ENCODE measurements at places on chromosomes 1 and 21.

DNA sequence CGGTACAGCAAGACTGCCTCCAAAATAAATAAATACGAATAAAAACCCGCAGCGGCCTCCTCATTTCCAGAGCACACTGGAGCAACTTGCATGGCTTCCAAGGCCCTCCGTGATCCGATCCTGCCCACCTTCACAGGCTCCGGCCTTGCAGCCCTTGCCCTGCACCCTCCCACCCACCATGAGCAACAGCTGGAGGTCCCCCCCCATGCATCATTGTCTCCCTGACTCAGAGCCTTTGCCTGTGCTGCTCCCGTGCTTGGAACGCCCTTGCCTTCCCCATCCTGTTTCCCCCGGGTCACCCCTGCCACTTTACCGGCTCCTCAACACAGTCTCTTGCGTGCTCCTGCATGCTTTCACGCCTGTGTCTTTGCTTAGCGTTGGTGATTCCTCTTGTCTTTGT lies 71.0 kb upstream of the ANGPTL1 start:
- DNase-seq, result no peak

DNA sequence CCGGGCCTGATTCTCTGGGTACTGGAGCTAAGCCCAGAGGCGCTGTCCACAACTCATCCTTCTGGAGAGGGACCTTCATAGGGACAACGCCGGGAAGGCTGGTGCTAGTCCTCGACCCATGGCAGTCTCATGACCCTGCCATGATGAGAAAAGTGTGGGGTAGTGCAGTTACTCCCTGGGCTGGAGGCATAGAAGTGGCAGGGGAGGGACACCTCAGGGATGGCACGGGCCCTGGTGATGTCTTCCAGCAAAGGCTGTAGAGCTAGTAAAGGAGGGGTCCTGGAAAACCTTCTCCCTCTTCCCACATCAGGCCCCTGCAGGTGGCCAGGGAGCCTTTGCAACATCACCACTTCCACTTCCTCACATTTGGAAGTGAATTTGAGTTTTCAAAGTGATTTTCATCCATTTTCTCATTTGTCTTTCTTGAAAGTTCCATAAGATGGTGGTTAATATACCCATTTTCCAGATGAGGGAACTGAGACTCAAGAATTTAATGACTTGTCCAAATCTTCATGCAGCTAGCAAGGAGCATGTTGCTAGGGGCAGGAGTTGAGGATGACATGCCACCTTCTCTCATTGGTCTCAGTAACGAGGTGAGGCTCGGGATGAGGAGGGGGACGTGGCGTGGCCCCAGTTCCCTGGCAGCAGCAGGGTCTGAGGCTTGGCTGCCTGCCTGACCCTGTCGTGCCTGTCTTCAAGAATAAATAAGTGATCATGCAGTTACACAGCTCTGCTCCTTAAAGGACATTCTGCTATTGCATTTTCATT lies 3.3 kb upstream of the GOLT1A start:
- DNase-seq, result no peak

- no peak for DNase-seq
These were observed 95.2 kb downstream of the PTPN14 start for GRCh38 chr1:214455971-214456867.

GRCh38 chr1:172835834-172836233 lies 176.9 kb downstream of the FASLG start:
- DNase-seq, result no peak

- DNase-seq, result peak; percentile 57
These were observed 43.4 kb upstream of the LRRC8C start for GRCh38 chr1:89589515-89589914.

- peak; percentile 30 for DNase-seq
These were observed 109.2 kb downstream of the TTLL7 start for GRCh38 chr1:83889707-83890106.

DNA sequence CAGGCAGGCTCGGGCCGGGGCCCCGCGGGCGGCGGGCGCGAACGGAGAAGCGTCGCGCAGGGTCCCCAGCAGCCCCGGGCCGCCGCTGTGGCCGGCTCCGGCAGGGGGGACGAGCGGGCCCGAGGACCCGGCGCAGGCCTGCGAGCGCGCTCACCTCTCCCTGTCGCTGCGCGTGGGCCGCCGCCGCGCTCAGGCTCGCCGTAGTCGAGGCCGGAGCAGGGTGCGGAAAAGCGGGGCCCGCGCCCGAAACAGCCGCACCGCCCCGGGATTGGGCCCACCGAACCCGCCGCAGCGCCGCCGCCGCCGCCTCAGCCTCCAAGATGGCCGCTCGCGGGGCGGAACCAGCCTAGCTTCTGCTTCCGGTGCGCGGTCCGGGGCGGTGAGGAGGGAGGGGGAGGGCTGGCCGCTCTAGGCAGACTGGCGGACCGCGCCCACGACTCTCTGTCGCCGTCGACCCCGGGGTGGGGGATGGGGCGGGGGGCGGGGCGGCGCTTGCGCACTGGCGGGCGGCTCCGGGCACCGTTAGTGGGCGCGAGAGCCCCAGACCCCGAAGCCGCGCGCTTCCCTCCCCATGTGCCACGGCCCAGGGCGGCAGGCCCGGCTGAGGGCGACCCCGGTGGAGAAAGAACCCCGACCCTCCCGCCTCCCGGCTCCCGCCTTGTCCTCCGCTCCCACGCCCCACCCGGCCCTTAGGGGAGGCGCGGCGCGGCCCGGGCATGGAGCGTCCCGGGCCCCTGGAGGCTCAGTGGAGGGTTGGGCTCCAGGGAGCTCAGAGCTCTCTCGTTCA lies at the start of gene UBE2J2:
UBE2J2 (minus strand) TSS at position 343 of the 787 bp plus-strand sequence. CDS start 5,862 bp downstream, outside the sequence.
- DNase-seq, result peak; percentile 67

- peak; percentile 71 for DNase-seq
These were observed 33.5 kb upstream of the RNF19B start for GRCh38 chr1:32998064-32998463.

- no peak for DNase-seq
These were observed 1.4 kb downstream of the LYPLA2 start for GRCh38 chr1:23792151-23792945.

GRCh38 chr1:203663294-203663693 lies 36.7 kb downstream of the ATP2B4 start:
- peak; percentile 99 for DNase-seq

GRCh38 chr1:18597160-18598042 lies 33.2 kb upstream of the PAX7 start:
- no peak for DNase-seq

GRCh38 chr1:12435639-12436344 lies 182.2 kb downstream of the DHRS3 start:
- peak; percentile 78 for DNase-seq

- no peak for DNase-seq
These were observed 29.9 kb downstream of the MAST2 start for GRCh38 chr1:45833361-45833760.

GRCh38 chr1:238404921-238405320 lies 514.2 kb upstream of the ZP4 start:
- DNase-seq, result no peak

DNA sequence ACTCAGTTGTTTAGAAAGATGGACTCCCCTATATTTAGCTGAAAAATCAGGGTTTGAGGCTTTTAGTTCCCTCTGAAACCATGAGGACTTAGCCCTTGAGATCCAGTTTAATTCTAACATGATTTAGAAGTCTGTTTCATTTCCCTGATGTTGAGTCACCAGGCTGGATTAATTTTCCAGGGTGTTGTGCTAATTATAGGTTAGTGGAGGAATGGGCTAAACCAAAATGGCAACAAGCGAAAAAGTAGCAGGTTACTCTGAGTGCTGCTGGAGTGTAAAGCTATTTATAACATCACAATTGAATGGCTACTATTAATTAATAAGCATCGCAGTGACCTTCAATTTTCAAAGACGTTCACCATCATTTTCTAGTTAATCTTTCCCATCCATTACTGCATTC lies 15.5 kb upstream of the USP24 start:
- no peak for DNase-seq

DNA sequence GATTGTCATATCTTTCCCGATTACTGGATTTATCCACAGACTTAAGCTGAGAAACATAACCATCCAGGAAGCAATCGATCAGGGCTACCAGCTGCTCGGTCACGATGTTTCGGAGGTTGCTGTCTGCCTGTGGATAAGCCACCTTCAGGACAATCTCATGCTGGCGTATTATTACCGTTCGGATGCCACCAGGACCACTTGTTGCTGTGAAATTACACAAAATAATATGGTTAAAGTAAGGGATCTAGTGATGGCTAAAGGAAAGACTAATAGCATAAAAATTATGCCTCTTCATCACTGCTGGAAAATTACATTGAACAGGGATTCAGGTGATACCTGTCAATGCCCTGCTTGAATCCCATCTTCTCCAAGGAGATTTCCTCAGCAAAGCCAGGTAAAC lies 30.8 kb upstream of the ACTA1 start:
- DNase-seq, result no peak

DNA sequence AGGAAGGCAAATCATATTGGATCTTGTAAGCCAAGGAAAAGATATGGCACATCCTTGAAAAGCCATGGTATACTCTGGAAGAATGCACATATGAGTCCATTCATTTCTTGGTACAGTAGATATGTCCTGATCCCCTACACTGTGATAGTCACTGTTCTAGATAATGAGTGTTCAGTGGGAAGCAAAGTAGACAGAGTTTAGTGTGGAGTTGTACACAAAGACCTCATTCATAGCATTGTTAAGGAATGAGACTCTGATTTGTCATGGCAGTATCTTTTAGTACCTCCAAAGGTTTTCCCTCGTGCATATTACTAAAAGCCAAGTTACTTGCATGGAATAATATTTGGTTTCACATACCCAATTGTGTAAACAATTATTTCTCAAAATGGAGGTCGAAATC lies 204.7 kb downstream of the NFIA start:
- peak; percentile 59 for DNase-seq

DNA sequence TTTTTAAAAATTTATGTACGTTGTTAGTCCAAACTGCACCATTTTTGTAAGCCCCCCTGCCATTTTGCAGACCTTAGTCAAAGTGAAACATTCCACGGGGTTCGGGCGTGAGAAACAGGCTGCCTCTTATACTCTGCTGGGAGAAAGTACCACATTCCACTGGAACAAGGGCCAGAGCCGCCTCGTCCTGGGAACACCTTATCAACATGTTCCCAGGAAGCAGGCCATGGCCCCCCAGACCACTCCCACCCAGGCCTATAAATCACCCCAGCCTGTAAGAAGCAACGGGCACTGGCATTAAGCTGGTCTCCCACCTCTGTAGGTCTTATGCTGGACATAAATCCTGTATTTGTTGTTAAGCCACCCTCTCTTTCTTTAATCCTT lies 854 bp upstream of the ZRANB2 start:
- DNase-seq, result no peak

DNA sequence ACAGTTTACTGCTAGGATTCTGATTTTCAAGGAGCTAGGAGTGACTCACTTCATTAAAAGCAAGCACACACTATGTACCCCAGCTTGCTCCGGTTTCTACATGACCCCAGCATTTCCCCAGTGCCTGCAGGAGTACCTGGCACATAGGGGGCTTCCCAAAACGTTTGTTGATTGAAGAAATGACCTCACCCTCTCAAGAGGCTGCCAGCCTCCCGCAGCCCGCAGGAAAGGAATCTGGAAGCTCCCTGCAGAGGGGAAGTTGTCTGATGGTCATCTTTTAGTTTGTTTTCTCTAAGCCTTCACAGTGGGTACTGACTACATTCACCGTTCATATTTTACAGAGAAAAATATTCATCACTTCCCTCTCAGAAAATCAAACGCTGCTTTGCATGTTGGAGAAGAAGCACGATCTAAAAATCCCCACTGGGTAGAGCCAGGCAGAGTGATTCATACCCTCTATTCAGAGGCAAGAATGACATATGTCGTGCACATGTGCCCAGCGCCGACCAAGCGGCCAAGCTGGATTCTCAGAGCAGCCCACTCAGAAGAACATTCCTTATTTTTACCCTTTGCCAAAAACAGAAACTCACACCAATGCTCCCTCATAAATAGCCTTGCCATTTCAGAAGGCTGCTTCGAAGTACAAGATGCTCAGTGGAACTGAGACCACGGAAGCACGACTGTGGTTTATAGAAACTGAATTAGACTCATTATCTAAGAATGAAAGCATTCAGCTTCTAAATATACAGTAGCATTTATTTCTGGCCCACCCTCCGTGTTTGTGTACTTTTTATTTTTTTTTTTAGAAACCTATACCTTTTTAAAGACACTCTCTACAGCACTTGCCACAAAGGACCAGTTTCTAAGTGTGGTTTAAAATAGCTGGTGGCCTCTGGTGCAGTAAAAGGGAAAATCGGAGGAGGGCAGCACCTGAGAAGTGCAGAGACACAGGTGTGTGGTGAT lies 143.2 kb downstream of the MIS18A start:
- DNase-seq, result no peak

DNA sequence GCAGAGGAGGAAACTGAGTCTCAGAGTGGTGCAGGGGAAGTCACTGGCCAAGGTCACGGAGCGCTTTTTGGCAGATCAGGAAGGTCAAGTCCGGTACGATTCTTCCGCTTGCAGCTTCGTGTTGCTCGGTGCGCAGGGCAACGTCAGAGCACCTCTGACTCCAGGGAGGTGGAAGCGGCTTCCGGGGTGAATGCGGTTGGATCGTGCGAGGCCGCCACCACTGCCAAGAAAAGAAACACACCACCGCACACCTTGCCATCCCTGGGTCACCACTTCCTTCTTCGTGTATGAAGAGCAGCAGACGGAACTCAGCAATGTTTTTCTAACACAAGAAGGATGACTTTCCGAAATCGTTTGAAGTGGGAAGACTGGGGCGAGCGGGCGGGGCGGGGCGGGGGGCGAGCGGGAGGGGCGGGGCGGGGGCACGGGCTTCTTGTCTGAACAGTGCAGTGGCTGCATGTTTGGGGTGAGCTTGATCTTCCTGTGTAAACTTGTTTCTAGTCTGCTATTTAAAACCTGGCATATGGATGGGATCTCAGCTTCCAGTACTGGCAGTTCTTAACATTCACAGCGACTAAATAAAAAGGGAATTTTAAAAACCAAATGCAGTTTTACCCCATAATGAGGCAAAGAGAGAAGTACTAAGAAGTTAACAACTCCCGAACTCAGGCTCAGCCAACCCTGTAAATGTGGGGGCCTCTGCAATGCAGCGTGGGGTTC lies 300.0 kb downstream of the RRAGC start:
- no peak for DNase-seq

GRCh38 chr1:205938682-205939081 lies 4.6 kb downstream of the SLC26A9 start:
- no peak for DNase-seq

- peak; percentile 90 for DNase-seq
These were observed 18.1 kb upstream of the PGD start for GRCh38 chr1:10380594-10381275.

- no peak for DNase-seq
These were observed 16.2 kb downstream of the NT5C1A start for GRCh38 chr1:39655578-39656268.

- peak; percentile 11 for DNase-seq
These were observed 244.4 kb downstream of the PBX1 start for GRCh38 chr1:164803366-164803765.

- DNase-seq, result peak; percentile 80
These were observed 32.9 kb upstream of the RASAL2 start for GRCh38 chr1:178060789-178061556.

Measured in HT1080 (cell line).